Thyroid gland (tissue), 4 donors: ENCODE measurements at places on chromosomes 4 and X.

GRCh38 chr4:130424211-130424610 lies 1328.3 kb downstream of the C4orf33 start:
- DNase-seq: no peak

DNA sequence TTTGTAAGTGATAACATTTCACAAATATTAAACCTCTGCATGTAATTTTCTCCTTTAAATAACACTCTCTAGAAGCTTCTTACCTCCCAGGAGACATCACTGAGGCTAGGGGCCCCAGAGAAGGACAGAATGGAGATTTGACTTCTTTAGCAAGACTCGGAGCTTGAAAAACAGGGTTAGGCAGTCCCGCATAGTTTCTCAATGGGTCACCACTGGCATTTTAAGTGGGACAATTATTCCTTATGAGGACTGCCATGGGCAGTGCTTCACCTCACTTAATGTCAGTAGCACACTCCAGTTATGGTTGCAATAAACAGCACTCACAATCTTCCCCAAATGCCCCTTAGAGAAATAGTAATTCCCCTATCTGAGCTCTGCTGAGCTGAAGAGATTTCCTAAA lies 66.7 kb upstream of the NOCT start:
- no peak for DNase-seq

DNA sequence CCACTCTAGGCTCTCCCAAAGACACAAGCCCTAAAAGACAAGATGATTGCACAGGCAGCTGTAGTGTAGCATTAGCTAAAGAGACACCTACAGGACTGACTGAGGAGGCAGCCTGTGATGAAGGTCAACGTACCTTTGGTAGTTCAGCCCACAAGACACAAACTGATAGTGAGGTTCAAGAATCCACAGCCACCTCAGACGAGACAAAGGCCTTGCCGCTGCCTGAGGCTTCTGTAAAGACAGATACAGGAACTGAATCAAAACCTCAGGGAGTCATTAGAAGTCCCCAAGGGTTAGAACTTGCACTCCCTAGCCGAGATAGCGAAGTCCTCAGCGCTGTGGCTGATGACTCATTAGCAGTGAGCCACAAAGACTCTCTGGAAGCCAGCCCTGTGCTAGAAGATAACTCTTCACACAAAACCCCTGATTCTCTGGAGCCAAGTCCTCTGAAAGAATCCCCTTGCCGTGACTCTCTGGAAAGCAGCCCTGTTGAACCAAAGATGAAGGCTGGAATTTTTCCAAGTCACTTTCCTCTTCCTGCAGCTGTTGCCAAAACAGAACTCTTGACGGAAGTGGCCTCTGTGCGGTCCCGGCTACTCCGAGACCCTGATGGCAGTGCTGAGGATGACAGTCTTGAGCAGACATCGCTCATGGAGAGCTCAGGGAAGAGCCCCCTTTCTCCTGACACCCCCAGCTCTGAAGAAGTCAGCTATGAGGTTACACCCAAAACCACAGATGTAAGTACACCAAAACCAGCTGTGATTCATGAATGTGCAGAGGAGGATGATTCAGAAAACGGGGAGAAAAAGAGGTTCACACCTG lies 306.3 kb downstream of the ANK2 start:
- peak; percentile 2 for DNase-seq

- no peak for DNase-seq
Measured at GRCh38 chrX:51759055-51759839, 16.0 kb downstream of the GSPT2 start.

DNA sequence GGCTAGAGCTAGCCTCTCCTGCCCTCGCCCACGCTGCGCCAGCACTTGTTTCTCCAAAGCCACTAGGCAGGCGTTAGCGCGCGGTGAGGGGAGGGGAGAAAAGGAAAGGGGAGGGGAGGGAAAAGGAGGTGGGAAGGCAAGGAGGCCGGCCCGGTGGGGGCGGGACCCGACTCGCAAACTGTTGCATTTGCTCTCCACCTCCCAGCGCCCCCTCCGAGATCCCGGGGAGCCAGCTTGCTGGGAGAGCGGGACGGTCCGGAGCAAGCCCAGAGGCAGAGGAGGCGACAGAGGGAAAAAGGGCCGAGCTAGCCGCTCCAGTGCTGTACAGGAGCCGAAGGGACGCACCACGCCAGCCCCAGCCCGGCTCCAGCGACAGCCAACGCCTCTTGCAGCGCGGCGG lies at the start of gene AR:
AR (plus strand) TSS at position 204 of the 400 bp plus-strand sequence. CDS start 1,126 bp downstream, outside the sequence.
- DNase-seq: peak; percentile 78

- no peak for DNase-seq
Measured at GRCh38 chr4:109211671-109212070, 90.8 kb downstream of the COL25A1 start.

DNA sequence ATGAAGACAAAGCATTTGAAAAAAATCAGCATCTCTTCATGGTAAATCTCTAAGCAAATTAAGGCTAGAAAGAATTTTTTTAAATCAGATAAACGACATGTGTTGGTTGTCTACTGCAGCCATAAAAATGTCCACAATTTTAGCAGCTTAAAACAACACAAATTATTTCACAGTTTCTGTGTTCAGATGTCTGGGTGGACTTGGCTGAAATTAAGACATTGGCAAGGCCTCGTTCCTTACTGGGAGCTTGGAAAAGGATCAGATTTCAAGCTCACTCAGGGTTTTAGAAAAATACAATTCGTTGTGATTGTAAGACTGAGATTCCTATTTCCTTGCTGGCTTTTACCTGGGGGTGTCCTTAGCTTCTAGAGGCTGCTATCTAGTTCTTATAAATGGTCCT lies 1470.6 kb downstream of the PCDH19 start:
- DNase-seq: no peak

DNA sequence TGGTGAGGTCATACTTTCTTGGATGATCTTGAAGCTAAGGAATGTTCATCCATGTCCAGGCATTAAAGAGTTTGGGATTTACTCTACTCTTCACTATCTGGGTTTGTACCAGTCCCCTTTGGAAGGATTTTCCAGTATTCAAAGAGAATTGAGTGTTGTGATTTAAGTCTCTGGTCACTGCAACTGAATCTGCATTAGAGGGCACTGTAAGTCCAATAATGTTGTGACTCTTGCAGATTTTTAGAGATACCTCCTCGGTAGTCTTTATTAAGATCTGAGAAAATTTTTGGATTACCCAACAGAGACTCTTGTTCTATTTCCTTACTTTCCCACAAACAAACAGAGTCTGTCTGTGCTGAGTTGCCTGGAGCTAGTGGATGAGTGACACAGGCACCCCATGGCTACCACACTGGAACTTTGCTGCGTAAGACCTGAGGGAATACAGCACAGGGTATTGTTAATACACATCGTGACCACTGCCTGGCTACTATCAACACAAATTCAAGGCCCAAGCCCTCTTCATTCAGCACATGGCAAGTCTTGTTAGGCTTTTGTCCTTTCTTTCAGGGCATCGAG lies 357.1 kb upstream of the KLHL4 start:
- no peak for DNase-seq

GRCh38 chr4:7358100-7358735 lies 76.5 kb downstream of the PSAPL1 start:
- DNase-seq: peak; percentile 92

GRCh38 chr4:93065790-93066189 lies 762.0 kb downstream of the GRID2 start:
- no peak for DNase-seq

GRCh38 chr4:172173206-172173605 lies 360.0 kb downstream of the GALNTL6 start:
- DNase-seq: no peak

GRCh38 chr4:76968937-76969336 lies 19.4 kb downstream of the SEPTIN11 start:
- no peak for DNase-seq

- no peak for DNase-seq
Measured at GRCh38 chrX:16678689-16679088, 28.7 kb downstream of the S100G start.

GRCh38 chr4:38281371-38282071 lies 321.3 kb downstream of the PTTG2 start:
- DNase-seq: no peak

- DNase-seq: no peak
Measured at GRCh38 chr4:113462286-113462685, 299.3 kb downstream of the CAMK2D start.

- no peak for DNase-seq
Measured at GRCh38 chrX:56066016-56066415, 166.1 kb upstream of the KLF8 start.

DNA sequence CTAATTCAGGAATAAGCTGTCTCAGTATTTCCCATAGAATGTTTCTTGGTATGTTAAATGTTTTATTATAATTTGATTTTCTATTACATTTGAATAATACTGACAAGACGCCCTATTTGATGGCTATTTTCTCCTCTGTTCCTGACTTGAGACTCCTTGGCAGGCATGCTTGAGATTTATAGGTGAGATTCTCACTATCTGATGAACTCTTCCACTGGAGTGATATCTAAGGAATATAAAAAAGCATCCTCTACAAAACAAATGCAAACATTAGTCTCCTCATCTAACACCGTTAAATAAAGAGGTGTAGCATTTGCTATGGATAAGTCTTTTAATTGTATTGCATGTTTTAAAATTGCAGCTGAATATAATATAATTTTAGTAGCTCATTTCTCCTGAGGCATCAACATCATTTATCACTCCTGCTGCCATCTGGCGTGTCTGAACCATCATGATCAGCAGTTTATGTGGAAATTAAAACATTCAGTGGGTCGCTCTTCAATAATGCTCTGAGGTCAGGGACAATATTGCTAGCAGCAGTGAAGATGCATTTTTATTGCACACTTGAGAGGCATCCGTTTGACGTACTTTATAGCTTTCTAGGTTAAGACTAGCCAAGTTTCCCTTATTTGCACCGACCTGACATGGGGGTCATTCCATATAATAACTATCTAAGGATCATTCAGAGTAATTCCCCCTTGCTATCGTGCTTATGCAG lies 210.4 kb upstream of the GALNTL6 start:
- no peak for DNase-seq

DNA sequence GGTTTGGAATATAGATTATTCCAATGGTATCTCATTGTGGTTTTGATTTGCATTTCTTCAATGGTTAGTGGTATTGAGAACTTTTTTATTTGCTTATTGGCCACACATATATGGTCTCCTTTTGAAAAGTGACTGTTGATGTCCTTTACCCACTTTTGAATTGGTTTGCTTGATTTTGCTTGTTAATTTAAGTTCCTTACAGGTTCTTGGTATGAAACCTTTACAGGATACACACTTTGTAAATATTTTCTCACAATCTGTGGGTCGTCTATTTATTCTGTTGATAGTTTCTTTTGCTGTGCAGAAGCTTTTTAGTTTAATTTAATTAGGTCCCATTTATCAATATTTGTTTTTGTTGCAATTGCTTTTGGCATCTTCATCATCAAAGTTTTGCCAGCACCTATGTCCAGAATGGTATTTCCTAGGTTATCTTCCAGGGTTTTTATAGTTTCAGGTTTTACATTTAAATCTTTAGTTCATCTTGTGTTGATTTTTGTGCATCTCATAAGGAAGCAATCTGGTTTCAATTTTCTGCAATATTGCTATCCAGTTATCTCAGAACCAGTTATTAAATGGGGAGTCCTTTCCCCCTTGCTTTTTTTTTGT lies 475.7 kb upstream of the PABPC4L start:
- DNase-seq: no peak

DNA sequence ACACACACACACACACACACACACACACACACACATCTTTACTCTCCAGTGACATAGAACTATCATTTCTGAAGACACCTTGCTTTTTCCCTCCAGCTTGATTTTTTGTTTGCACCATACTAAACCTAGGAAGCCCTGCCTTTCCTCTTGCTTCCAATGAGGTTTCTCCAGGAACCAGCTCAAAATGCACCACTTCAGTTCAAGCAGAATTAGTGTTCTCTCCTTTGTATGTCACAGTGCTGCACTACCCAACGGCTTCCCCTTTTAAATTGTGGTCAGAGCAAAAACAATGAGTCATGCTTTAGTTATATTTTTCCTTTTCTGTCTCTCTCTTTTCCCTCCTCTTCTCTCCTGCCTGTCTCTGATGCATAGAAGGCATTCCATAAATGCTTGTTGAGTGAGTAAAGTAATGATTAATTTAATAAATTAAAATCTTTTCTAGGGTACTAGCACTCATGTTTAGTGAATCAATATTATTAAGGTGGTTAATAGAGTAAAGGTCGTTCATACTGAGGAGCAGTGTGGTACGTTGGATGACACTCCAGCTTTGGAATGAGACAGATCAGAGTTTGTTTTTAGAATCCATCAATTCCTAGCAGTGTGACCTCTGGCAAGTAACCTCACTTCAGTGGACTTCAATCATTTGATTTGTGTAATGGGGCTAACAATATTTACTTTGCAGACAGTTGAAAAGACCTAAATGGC lies 5.9 kb downstream of the RTL3 start:
- DNase-seq: no peak

GRCh38 chr4:134028421-134028820 lies 173.2 kb downstream of the PABPC4L start:
- no peak for DNase-seq

DNA sequence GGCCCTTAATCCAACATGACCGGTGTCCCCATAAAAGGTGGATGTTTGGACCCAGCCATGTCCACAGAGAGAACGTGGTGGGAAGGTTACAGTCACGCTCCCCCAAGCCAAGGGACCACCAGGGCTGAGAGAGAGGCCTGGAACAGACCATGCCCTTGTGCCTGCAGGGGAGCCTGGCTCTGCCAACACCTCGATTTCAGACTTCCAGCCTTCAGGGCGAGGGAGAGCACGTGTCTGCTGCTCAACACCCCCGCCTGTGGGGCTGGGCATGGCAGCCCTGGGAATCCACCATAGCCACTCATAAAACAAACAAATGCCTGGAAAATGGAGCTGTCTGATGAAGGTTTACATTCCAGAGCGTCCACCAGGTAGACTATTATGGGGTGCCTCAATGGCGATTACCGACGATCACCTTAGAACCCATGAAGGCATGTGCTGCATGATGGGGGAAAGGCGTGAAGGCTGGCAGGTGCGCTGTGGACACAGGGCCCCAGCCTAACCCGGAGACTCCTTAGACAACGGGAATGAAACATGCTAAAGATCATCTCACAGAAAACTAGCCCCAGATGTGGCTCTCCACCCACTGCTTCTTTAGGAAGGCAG lies 42.3 kb upstream of the HMX1 start:
- DNase-seq: no peak

- DNase-seq: no peak
Measured at GRCh38 chrX:140475025-140475424, 29.8 kb downstream of the SOX3 start.

DNA sequence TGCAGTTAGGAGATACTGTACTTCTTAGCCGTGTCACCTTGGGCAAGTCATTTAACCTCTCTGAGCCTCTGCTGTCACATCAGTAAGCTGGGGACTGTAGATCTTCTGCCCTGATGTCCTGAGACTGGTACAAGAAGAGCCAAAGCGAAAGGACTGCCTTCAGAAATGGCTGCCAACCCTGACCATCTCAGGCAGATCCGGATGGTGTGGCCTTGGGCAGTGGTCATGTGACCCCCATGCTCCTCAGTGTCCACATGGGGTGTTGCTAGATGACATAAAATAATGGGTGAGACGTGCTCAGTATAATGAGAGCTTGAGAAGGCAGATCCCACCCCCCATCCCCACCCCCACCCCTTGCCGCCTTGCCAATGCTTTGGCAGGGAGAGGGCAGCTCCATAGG lies 60.4 kb upstream of the MTM1 start:
- DNase-seq: no peak

GRCh38 chrX:119466970-119467369 lies 1.3 kb upstream of the SLC25A5 start:
- DNase-seq: no peak
